ENCODE measurements at places on chromosomes 3 and 15. TPM values are rescaled to one million over a fixed set of nuclear protein-coding genes. Genes with fewer than 3 reads are reported as not detected.

MYO5C gene
- 23.4 TPM for total RNA-seq

RASGRP1 gene
- total RNA-seq: 0.08 TPM

PP2D1 gene
- not detected for total RNA-seq

PRR20G gene
- total RNA-seq: not detected

GRCh38 chr15:61038387-61038786 is 190.7 kb downstream of the RORA start:
- peak; percentile 22 for DNase-seq

DNA sequence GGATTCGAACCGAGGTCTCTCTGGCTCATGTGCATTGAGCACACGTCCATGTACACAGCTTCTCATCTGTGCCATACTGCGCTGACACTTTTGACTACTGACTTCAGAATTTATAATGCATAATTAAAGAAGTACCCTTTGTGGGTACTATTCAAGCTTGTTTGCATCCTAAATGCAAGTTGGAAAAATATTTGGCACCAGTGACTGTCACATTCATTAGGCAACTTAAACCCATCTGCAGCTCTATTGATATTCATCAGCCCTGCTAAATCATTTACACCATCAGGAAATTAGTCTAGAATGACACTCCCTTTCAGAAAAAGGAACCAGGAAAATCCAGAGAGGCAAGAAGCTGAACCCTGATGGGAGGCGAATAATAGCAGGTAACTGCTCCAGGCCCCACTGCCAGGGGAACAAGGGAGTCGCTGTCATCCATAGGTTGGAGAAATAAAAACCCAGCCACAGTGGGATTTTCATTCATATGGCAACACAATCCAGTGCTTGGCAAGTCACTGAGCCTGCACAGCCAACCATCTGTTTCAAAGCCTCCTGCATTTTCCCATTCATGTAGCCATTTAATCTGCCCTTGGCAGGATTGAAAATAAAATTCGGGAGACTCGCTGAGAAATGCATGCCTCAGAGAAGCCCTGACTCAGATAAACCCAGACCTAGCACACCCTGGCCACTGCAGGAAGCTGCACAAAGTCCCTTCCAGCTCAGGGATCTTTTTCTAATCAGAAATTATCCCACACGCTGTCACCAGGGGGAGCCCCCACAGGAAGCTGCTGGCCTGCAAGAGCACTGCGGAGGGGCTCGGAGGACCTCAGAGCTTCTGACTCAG is 103.0 kb upstream of the VEPH1 start:
- DNase-seq: peak; percentile 63

DNA sequence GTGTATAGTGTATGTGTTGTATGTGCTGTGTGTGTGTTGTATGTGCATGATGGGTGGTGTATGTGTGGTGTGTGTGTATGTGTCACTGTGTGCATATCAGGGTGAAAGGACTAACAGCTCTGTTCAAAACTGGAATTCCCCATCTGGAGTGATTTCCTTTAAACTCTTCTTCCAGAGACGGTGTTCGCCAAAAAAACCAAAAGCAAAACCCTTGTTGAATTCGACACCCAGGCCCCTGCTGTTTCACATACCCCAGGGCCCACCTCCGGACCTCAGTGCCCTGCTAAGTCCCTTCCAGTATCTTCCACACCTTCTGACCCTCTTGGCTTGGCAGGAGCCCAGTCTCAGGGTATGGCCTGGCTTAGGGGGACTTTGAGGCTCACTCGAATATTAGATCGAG is 44.9 kb upstream of the SEC13 start:
- no peak for DNase-seq

- DNase-seq: no peak
These were observed 27.1 kb upstream of the VPS8 start for GRCh38 chr3:184784731-184785500.

DNA sequence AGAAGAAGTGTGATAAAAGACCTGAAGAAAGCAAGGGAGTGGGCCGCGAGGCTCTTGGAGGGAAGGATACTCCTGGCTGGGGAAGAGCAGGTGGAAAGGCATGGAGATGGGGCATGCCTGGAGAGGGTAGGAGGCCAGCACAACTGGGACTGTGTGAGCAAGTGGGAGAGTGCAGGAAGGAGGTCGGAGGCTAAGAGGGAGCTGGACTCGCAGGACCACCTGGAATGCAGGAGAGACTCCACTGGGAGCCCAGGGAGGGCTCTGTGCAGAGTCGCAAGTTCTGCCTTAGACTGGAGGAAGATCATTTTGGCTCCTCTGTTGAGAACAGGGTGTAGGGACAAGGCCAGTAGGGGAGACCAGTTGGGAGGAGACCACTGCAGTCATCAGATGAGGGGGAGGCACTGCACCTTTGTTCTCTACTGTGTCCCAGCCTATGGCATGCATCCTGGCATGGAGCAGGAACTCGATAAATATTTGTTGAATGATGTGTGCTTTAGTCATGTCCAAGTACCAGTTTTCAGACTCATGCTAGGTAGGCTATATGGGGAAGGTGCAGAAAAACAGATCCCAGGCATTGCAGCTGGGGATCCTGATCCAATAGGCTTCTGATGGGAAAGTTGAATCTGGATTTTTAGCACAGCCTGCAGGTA is 13.7 kb downstream of the FAM107A start:
- no peak for DNase-seq

- no peak for DNase-seq
These were observed 33.5 kb downstream of the NEDD4 start for GRCh38 chr15:55959744-55960447.

- DNase-seq: peak; percentile 81
These were observed 59.1 kb downstream of the SMAD6 start for GRCh38 chr15:66760968-66761725.

DNA sequence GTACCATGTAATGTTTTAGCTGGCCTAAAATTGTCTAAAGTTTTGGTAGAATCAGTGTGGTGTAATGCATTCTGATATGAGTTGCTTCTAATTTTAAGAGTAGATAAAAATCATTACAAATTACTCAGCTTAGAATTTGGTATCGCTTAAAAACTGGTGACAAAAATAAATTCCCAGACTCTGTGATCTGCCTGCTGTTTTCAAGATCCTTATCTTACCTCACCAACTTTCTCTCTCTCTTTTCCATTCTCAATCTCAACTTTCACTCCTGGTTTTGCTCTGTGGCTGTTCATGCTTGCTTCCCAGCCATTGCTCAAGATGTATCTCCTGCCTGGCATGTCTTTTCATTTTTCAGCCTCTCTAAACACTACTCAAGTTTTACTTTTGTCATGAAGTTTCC is 45.7 kb downstream of the TCF12 start:
- no peak for DNase-seq

GRCh38 chr15:26888761-26889160 is 21.9 kb downstream of the GABRA5 start:
- DNase-seq: peak; percentile 8
